ENCODE measurements at places on chromosomes 6 and 20.
A peak's percentile ranks its signal among the peaks of the same experiment; 100 is the strongest.

DNA sequence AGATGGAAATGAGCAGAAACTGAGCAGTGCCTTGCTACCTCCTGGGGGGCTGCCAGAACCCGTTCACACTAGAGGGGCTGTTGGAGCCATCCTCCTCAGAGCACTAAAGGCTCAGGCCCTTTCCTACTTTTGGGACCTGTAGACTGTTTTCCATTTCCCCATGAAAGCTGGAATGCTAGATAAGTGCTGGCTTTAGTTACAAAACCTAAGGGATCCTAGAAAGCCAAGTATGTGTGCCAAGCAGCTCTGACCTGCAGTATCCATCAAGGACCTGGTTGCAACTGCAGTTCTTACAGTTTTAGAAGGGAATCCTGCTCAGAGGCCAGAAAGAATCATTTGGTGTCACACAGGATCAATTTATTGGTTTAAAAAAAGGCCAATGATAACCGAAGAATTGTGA, 176.7 kb upstream of the COL21A1 start:
- DNase-seq = no peak

GRCh38 chr6:28589957-28590349, 64.3 kb downstream of the GPX5 start:
- DNase-seq = no peak

DNA sequence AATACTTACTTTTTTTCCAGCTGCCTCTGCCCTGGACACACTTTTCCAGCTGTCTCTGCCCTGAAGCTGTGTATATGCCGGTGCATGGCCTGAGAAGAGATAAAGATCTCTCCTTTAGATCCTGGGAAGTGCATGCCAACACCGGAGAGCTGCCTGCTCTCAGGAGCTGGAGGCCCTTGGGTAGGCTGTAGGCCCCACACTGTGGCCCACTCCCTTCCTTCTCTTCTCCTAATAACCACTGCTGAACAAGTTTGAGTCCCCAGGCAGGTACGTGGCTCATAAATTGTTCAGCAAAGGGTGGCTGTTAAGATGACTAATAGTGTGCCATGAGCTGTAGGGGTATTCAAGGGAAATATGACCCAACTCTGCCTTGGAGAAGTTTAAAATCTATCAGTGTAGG, 102.5 kb downstream of the CD24 start:
- no peak for DNase-seq

GRCh38 chr6:159981403-159982245, 12.7 kb downstream of the IGF2R start:
- peak; percentile 63 for DNase-seq

DNA sequence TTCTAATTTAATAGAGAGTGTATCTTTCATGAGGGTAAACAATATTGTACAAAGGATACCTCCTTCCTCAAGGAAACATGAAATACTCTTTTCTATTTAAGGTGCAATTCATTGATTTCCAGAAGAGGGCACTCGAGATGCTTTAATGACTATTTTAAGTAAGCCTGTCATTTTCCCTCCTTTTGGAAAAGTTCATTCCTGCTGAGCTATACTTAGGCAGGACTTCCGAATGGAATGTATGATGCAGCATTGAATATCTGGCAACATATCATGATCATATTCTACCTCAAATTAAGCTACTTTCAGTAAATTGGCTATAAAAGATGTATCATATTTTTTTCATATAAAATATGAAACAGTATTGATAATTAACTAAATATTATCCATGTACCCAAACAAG, 5.0 kb downstream of the DST start:
- peak; percentile 3 for DNase-seq

DNA sequence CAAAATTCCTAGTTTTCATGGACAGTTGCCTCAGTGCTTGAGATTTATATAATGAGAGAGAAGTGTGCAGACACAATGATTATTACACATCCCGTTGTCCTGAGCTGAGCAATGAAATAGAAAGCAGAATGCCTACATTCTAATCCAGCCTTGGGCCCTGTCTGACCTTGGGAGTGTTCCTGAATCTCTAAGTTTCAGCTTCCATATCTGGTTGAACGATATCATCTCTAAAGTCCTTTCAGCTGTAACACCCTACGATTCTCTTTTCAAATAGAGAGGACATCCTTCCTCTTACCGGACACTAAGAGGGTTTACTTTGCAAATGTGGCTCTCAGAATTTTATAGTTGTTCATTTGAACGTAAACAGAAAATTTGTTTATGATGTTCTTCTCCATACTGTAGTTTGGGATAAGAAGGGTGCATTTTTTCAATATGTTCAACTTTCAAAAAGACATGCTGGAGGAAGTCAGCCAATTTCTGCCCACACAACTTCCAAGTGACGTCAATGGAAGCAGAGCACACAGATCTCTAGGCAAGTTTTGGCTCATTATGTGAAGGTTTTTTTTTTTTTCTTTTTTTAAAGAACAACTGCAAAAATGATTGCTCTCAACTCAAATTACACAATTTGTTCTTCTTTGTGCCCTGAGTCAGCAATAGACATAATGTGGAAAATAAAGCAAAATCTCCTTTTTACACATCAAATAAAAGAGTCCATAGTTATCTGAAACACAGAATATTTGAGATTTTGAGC, 50.4 kb downstream of the PDE7B start:
- no peak for DNase-seq

GRCh38 chr20:8662433-8662954, 406.4 kb upstream of the PLCB4 start:
- no peak for DNase-seq

DNA sequence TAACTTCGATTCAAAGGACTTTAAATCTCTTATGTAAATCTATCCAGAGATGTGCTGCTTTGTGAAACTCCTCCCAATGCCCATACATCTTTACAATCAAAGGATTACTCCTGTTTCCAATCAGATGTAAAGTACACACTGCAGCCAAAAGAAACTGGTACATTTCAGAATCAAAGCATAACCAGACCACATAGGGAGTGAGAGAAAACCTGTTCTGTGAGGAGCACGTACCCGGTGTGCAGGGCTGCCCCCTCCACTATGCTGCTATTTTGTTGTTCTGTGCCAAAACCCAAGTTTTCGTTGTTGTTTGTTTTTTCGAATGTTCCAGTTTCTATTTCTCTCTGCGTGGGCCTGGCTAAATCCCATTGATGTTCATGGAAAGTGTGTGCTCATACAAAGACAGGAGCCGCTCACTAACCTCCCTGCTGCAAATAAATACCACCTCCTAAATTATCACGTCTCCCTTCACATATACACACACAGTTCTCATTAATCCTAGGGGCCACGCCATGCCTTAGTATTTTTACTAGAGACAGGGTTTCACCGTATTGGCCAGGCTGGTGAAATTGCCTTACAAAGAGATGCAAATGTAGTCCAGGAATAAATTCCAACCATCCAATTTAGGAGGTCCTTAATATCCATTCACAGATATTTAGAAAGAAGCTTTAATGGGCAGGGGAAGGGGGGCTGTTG, 52.9 kb downstream of the ATP9A start:
- DNase-seq = no peak

GRCh38 chr6:91730710-91731109, 1143.8 kb upstream of the MAP3K7 start:
- no peak for DNase-seq

- DNase-seq = no peak
These were observed 87.7 kb downstream of the PLCG1 start for GRCh38 chr20:41225091-41225490.

Measured in CD4-positive, alpha-beta T cell treated with Interferon alpha-2 for 1 hour (primary cell).